Activated CD4-positive, alpha-beta T cell treated with anti-CD3 and anti-CD28 coated beads, Interleukin-10, Interleukin-2, amounts not matched to agents 100 ng/mL and 50 ng/mL, durations not matched to agents 16 hours and 8 hours (primary cell): ENCODE measurements at places on chromosomes 6 and 20.

DNA sequence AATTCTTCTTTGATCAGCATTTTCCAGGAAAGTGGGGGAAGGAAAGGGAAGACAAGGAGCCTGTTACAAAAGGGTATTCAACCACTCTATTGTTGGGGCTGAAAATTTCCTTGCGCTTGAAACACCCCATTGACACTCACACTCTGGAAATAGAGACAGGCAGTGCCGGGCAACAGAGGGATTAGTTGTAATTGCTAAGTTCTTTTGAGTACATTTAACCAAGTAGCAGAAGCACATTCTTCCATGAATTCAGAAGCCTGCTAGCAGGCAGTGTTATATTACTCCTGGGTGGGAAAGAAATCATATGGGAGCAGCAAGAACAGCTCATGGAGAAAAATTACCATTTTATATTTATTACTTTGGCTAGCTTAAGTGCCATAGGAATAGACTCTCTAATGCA lies 745.5 kb downstream of the C6orf118 start:
- DNase-seq, result no peak

GRCh38 chr6:125415913-125416312 lies 114.1 kb upstream of the HDDC2 start:
- DNase-seq, result no peak

GRCh38 chr20:51529081-51529681 lies 13.3 kb downstream of the NFATC2 start:
- DNase-seq, result peak; percentile 84

DNA sequence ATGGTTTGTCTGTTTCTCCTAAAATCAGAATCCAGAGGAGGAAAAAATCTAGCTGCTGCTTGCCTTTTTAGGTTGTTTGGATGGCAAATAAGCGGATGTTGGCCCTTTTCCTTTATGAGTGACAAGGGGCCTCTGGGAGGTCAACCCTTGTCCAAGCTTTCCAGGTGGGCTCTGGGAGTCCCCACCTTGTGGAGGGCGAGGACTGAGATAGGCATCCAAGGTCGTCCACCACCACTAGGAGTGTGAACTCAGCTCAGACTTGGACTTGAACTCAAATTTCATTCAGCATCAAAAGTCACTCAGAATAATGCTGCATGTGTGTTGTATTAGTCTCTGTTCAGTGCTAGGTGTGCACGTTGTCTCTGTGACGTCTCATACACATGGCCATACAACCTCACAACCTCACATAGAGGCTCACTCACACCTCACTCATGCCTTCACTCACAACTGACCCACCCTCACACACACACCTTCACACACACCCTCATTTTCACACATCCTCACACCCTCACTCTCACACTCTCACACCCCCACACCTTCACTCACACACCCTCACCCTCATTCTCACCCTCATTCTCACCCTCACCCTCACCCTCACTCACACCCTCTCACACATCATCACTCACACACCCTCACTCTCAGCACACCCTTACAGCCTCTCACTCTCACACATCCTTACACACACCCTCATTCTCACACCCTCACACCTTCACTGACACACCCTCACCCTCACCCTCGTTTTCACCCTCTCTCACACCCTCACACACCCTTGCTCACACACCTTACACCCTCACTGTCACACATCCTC lies 18.0 kb downstream of the DYNLT1 start:
- DNase-seq, result no peak

GRCh38 chr6:56848105-56848504 lies 106.8 kb upstream of the BEND6 start:
- no peak for DNase-seq

DNA sequence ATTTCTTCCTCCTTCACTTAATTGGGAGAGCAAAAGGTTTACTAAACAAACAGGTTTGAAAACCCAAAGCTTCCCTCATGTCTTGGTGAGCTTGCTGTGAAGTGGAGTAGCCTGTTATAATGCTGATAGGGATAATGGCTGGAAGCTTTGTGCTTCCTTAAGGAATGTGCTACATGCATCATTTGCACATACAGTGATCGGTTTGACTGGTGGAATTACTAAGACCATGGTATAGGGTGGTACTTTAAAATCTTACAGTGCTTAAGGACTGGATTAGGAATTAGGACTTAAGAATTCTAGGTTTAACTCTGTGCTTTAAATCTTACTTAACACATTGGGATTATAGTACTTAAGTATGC lies 75.7 kb downstream of the ARID1B start:
- DNase-seq, result no peak

GRCh38 chr20:1945660-1946059 lies 48.2 kb downstream of the PDYN start:
- no peak for DNase-seq

DNA sequence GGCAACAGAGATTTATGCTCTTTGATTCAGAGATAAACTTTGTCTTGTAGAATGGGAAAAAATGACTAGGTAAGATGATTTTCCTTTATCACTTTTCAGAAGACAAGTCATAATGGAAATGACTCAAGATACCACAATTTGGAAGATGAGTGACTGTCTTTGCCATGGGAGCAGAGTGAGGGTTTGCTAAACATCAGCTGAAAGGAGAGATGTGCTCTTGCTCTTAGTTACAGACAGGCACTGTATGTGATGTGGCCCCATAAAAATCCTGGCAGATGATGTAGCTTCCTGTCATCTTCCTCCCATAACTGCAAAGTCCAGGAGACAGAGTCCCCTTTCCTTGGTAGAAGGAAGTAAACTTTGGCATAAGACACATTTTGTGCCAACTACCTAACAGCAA lies 47.6 kb downstream of the BACH2 start:
- DNase-seq, result peak; percentile 90

DNA sequence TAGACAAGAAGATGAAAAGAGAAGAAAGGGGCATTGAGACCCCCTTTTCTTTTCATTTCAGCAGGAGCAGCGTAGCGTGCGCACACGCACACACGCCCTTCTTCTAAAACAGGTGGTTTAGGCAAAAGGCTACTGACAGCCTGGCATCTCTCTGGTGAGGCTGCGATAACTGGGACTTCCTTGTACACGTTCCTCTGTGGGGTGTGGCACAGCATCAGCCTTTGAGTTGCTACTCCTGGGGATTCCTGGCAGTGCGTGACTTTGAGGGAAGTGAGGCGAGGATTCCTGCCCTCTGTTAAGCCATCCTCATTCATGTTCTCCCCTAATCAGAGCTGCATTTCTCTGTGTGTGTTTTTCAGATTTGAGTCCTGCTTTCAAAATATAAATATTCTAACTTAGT lies 94.7 kb downstream of the TMEM170B start:
- DNase-seq, result no peak

- no peak for DNase-seq
Observed at GRCh38 chr20:57133926-57134650, 132.4 kb downstream of the BMP7 start.

DNA sequence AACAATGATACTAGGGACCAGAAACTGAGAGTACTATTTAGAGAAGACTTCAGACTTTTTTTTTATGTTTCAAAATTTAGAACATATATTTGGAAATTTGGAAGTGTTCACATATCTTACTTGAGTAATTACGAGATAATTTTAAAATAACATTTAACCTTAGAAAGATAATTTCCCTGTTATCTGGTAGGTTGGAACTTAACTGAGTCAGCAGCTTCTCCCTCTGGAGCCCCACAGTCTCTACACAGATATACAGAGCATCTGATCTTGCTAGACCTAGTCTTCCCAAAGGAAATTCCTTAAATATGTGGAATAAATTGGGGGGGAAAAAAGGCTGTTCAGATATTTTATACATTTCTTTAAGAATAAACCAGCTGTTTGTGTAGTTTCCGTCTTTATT lies 48.6 kb downstream of the TSPYL4 start:
- no peak for DNase-seq

DNA sequence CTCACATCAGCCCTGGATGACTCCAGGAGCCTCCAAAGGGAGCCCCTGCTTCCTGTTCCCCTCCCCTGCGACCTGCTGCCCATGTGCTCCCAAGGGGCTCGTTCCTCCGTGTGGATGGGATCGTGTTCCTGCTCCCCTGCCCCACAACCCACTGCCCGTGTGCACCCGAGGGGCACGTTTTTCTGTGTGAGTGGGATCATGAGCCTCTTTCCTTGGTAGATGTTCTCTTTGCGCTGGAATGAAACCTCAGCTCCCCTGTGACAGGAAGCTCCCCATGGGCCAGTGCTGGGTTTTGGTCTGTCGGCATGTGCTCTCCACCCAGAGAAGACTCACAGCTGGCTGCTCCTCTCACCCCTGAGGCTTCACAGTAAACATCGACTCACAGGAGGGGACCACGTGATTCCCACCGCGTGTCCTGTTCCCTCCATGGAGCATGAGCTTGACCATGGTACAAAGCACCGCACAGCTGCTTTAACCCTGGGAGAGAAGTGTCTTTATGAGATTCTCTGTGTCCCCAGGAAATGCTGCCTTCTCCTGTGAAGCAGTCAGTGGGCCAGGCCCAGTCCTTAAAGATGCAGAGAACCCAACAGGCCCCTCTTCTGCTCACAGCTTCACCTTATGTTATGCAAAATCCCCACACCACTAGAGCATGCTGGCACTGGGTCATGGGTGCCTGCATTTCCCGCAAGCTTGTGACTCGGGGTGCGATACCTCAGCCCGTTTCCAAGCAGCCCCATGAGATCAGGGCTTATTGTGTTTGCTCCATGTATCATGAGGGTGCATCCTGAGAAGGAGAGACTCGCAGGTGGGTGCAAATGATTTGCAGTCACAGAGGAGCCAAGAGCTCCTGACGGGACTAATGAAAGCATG lies 215.1 kb downstream of the ERMARD start:
- DNase-seq, result no peak

DNA sequence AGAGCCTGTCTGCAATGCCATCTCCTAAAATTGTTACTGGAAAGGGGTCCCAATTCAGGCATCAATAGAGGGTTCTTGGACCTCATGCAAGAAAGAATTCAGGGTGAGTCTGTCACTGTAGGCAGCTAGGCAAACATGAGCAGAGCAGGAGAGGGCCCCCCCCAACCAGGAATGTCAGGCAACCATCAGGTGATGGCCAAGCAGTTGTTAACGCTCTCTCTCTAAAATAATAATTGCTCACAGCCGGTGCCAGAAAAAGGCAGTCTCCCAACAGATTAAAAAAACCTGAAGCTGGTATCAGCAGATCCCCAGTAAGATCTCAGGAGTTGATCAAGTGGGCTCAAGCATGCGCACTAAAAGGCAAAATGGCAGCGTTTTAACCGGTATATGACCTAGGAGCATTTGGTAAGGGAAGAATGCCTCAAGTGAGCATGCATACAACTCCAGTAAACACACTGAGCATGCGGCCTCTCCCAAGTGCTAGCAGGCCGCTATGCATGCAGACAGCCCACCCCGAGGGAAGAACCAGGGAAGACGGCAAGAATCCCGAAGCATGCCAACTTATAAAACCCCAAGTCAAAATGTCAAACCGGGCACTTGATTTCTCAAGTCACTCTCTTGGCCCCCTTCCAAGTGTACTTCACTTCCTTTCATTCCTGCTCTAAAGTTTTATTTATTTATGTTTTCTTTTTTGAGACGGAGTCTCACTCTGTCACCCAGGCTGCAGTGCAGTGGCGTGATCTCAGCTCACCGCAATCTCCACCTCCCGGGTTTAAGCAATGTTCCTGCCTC lies 44.0 kb upstream of the RNGTT start:
- DNase-seq, result no peak
